ENCODE measurements at places on chromosomes 1 and 21.

DNA sequence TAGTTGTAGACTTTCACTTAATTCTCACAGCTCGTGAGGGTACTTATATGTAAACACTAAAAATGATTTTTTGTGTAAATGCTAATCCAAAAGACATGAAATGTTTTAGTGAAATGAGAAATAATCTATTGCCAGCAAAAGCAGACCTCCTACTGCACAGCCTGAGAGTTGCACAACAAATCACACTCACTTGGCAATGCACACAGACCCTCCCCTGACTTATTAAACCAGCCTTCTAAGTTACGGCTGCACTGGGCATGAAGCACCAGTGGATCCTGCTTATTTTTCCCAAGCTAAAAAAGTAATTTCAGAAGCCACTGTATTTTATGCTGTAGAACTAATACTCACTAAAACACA lies 10.3 kb downstream of the ERRFI1 start:
- ATAC-seq: peak; percentile 25

DNA sequence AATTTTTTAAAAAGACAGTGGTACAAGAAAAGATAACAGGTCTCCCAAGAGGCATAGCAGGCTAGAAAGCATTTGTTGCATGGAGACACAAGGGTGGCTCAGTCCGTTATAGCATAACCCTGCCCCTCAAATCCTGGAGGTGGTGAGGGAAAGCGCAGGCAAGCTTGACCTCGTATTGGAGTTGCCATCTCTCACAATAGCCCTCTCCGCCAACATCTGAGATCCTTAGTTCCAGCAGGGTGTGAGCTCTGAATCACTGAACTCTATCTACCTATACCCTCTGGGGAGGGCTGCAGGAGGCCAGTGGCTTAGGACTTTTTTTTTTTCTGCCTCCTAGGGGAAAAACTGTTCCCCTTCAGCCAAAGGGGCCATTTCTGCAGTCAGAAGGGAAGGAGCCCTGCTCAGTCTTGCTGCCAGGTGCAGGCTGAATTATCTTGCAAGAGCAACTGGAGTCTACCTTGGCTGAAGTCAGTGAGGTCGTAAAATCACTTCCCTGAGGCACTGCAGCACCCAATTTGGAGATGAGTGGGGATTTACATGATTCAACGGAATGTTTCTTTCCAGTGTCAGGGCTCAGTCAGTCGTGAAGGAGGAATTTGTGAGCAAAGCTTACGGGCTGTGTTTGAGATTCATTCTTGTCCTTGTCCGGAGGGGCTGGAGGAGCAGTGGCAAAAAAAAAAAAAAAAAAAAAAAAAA lies 17.2 kb upstream of the C8A start:
- ATAC-seq: no peak

- ATAC-seq: no peak
Observed at GRCh38 chr21:46217511-46218196, 10.9 kb downstream of the LSS start.

DNA sequence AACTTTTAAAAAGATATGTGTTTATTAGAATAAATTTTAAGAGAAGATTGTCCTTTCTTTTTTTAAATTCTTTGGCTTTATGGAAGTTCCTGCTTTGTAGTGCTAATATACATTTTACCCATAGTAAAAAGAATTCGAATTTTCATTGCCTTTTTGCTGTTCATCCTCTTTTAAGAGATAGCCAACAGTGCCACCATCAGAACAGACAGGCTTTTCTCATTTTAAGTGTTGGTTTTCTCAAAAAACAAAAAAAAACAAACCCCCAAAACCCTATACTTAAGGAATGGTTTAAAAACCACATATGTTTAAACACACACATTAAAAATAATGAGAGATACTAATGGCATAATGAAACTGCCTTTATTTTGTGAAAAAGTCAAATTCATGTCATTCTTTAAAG lies 118.8 kb downstream of the NEK7 start:
- ATAC-seq: no peak

- no peak for ATAC-seq
Observed at GRCh38 chr1:52558941-52559340, 6.0 kb upstream of the TUT4 start.

DNA sequence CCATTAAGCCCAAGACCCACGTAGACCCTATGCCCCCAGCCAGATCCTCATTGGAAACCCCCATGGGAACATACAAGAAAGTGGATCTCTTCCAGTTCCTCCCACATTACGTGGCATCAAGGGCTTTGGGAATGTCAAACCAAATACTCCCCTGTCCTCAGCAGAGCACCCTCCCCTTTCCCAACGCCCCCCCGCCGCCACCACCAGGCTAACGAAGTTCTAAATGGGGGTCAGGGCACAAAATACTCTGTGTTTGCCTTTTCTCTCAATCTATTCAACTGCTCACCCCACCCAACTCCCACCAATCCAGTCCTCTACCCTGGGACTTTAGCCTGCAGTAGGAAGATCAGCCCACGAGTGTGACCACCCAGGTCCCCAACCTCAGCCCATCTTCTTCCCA lies 24.5 kb downstream of the NEK2 start:
- no peak for ATAC-seq

GRCh38 chr1:230222678-230223077 lies 155.6 kb downstream of the GALNT2 start:
- ATAC-seq: peak; percentile 48

- ATAC-seq: no peak
Observed at GRCh38 chr1:247291161-247291560, 35.3 kb downstream of the VN1R5 start.

DNA sequence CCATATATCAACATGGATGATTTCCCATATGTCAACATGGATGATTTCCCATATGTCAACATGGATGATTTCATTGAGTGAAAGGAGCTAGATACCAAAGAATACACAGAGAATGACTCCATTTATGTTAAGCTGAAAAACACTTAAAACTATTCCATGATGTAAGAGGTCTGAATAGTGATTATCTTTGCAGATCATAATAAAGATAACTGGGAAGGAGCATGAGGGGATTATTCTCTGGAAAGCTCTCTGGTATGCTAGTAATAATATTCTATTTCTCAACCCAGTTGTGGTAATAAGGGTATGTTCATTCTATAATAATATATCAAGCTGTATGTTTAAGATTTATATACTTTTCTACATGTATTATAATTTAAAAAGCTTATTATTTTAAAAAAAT lies 14.1 kb downstream of the SYNJ1 start:
- ATAC-seq: no peak

DNA sequence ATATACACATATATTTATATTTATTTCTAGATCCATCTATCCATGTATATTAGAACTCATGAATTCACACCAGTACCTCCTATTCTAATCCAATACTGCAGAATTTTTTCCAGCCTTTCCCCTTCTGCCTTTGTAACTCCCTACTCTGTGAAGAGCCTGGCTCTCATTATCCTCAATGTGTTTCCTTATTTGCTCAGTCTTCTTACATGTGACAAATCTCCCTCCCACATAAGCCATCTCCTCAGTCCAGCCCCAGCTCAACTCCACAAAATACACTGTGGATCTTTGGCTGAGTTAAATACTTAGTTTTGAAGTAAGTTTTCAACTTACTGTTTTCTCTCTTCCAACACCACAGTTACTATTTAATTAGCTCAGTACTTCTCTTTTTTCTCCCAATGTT lies 45.7 kb downstream of the ATP5PO start:
- ATAC-seq: no peak

DNA sequence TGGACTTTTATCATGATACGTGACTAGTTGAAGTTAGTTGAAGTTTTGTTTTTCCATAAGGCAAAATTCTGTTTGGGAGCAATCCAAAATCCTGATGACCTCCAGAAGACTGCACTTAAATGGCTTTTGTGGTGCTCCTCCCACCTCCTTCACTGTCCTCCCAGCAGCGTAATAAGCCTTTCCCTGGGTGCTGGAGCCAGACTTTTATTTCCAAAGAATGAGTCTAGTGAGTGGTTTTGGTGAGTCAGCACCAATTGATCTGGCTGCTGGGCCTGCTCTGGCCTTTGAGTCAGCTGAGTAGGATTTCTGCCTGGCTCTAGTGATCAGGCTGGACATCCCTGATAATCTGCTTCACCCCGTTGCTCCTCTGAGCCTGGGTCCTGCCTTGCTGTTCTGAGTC lies 21.7 kb upstream of the KCND3 start:
- ATAC-seq: peak; percentile 32

DNA sequence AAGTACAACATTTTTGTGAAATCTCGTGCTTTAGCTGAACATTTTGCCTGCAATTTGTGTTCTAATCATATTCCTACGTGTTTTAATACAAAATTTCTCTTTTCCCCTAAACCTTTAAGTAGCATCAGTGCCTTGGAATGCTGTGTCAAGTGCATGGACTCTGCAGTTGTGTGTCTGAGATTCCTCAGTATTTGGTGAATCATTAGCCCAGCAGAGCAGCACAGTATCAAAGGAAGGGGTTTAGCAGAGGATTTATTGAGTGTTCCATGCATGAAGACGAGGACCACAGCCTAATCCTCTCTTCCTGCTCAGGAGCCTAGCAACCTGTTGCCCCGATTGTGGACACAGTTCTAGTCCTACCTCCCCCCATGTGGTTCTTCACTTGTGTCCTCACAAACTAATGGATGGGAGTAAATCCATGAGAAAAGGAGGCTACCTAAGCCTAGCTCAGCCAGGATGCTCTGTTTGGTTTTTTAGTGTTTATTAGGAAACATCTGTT lies 29.3 kb upstream of the PCP4 start:
- no peak for ATAC-seq

DNA sequence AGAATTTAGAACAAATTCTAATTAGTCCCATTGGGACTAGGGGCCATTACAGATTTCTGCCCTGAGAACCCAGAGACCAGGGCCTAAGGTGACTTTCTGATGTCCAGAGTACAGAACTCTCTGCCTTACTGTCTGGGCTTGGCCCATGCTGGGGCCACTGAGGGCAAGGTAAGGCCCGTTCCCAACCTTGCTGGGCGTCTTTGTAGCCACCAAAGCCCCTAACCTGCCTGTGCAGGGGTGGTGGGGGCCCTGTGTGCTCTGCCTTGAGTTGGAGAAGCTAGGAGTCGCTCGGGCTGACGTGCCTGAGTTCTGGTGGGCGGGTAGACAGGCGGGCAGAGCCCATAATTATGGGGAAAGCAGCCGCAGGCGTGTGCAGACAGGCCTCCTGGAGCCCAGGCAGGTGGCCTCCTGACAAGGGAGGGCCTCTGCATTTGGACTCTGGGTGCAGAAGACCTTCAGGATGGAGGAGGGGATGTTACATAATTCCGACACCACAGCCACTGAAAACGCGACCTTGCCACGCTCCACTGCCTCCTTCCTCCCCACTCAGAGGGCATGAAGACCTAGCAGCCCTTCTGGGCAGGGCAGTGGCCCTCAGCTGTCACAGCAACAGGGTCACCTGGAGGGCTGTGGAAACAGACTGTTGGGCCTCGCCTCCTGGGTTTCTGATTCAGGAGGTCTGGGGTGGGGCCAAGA lies 239.9 kb upstream of the TMEM51 start:
- ATAC-seq: no peak

DNA sequence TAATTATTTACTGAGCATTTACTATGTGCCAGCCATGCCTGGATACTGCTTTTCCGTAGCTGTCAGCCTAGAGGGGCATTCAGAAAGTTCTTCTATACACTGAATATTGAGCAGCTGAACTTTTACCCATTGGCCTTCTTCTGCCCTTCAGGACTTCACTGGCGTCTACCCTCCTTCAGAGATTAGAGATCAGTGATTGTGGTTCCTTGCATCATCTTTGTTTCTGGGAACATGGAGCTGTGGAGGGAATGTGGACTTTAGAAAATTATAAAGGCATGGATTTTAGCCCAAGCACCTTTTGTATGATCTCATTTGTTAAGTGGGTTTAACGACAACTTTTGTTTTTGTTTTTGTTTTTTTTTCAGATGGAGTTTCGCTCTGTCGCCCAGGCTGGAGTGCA lies 58.7 kb upstream of the POU3F1 start:
- no peak for ATAC-seq

GRCh38 chr1:204241050-204241449 lies 27.3 kb upstream of the GOLT1A start:
- peak; percentile 55 for ATAC-seq

GRCh38 chr1:206021626-206022365 lies 1.9 kb downstream of the CTSE start:
- ATAC-seq: peak; percentile 70

DNA sequence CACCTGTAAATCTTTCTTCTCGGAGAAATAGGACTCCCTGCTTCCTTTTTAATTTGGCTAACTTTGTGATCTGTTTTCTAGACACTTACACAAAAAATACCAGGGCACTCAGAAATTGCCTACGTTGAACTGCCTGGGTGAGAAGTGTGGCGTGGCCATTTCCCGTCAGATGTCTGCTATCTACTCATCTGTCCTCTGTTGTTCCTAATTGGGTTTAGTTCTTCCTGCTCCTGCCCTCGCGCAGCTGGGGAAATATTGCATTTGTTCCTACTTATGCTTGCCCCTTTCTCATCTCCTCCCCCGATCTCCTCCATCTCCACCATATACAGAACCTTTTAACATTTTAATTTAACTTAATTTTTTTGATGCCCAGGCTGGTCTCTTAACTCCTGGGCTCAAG lies 55.1 kb downstream of the CD58 start:
- no peak for ATAC-seq

GRCh38 chr1:69752831-69753230 lies 185.1 kb downstream of the LRRC7 start:
- ATAC-seq: no peak

DNA sequence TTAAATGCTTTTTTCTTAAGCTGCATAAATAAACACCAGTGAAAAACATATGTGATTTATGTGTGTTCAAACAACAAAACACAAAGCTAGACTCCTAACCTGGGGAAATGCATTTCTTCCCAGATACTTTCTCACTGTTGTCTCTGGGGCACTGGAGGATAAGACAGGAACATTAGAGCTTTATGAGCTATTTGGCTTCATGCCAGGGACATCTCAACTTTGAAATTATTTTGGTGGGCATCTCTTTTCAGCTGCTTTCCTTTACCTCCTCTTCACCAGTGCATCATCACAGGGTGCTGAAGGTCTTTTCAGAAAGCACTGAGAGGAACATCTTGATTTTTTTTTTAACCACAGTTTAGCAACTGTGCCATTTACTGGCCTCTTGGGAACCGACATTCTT lies 212.9 kb downstream of the DNM3 start:
- no peak for ATAC-seq

All from SK-N-SH treated with all-trans-retinoic acid at 6 μM for 48 hours (cell line).